ENCODE measurements at places on chromosomes 5 and 9.
A peak's percentile ranks its signal among the peaks of the same experiment; 100 is the strongest.

DNA sequence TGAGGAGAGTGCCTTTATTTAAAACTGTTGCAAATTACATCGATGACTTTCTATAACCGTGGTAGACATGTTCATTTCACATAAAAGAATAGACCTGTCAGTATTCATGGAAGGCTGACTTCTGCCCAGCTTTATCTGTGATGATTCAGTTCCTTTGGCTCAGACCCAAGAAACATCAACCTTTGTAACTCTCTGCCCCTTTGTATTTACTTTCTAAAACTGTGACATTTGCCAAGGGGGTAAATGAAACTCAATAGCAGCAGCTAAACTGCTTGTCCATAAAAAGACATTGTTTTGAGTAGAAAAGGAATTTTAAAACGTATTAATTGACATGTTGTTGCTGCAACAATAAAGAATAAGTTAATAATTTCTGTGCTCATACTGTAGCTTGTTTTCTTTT lies 137.8 kb upstream of the ANKH start:
- peak; percentile 22 for DNase-seq

GRCh38 chr5:1542781-1543180 lies 19.0 kb upstream of the LPCAT1 start:
- DNase-seq = no peak

GRCh38 chr9:25513509-25514033 lies 164.7 kb downstream of the TUSC1 start:
- DNase-seq = no peak

- no peak for DNase-seq
Observed at GRCh38 chr9:20357037-20357432, 265.3 kb downstream of the MLLT3 start.

DNA sequence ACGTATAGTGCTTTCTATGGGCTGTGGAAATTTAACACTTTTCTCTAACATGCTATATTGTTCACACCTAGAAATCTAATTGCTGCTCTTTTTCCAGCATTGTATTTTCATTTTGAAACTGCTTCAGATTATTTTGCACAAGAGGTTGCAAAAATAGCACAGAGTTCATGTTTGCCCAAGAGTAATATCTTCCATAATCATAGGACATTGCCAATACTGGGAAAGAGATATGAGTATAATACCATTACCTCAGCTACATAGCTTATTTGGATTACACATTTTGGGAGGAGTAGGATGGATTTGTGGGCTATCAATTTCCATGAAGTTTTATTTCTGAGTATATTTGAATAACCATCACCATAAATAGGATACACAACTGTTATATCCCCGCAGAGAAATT lies 717.1 kb downstream of the CDH9 start:
- DNase-seq = no peak

- no peak for DNase-seq
Observed at GRCh38 chr5:17260549-17260948, 43.1 kb downstream of the BASP1 start.

GRCh38 chr9:72039532-72039931 lies 20.9 kb downstream of the C9orf57 start:
- DNase-seq = no peak

GRCh38 chr9:21549251-21549765 lies 67.2 kb upstream of the IFNE start:
- no peak for DNase-seq

GRCh38 chr5:50969151-50970031 lies 303.0 kb downstream of the PARP8 start:
- DNase-seq = no peak

GRCh38 chr5:176578391-176578808 lies 29.3 kb downstream of the CDHR2 start:
- peak; percentile 61 for DNase-seq

DNA sequence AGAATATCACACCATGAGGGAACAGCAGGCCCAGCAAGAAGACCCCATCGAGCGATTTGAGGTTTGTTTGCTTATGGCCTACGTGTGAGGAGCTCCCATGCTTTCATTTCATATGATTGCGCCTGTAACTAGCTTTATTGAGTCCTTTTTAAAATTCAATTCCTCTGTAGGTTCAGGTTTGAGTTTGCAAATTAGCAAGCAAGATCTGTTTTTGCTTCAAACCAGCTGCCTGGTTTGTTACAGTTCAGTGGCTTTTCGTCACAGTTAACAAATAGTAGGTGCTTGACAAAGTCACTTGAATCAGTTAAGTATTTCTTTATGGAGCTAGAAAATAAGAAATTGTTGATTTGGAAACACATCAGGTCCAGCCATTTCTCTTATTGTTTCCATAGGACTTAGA lies 56.3 kb downstream of the GPR21 start:
- no peak for DNase-seq

- DNase-seq = no peak
Observed at GRCh38 chr9:83154821-83155220, 91.9 kb upstream of the RASEF start.

DNA sequence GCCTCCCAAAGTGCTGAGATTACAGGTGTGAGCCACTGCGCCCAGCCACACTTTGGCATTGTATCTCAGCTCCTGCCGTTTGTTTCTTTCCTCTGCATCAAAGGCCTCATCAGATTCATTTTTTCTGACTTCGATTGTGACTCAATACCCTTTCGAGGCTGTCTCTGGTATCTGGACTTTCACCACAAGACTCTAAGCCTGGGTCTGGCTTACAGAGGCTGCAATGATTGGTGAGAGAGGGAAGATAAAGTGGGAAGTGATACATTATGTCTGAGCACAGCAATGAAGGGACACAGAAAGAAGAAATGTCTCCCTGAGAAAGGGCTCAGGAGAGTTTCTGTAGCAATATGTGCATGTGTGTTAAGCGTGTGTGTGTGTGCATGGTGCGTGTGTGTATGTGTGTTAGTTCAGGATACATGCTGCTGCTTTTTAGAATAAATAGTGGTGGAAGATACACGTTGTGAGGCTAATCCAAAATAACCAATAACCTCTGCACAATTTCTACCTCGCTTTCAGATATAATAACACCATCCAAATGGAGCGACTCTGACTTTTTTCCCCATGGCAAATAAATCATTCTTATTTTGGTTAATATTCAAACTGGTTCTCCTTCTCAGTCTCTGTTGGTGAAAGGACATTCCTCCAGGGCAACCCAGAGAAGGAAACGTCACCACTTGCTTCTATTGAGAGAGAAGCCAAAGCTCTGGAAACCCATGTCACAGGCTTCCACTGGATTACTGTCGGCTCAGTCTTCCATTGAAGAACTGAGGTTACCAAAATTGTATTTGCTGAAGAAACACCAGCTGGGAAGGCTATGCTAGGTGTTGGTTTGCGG lies 8.1 kb upstream of the DAB2 start:
- DNase-seq = no peak

DNA sequence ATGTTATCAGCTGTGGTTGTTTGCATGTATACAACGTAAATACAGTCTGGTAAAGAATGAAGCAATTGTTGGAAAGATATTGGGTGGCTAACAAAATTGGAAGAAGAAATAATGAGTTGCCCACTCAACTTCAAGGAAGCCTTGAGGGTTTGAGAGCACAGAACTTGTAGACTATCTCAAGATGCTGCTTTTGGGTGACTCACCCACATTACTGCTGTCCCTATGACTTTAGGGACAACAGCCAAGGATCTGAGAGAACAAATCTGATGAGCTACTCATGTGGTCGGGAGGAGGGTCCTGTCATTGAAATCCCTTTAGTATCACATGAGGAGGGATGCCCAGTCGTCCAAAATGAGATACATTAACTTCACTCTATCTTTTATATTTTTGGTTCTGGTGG lies 261.8 kb downstream of the GAS1 start:
- DNase-seq = no peak

GRCh38 chr5:32127711-32128110 lies 46.4 kb downstream of the GOLPH3 start:
- no peak for DNase-seq

- peak; percentile 57 for DNase-seq
Observed at GRCh38 chr5:149656576-149657182, 73.4 kb upstream of the PPARGC1B start.

GRCh38 chr9:132154863-132155567 lies 6.8 kb upstream of the NTNG2 start:
- DNase-seq = no peak

DNA sequence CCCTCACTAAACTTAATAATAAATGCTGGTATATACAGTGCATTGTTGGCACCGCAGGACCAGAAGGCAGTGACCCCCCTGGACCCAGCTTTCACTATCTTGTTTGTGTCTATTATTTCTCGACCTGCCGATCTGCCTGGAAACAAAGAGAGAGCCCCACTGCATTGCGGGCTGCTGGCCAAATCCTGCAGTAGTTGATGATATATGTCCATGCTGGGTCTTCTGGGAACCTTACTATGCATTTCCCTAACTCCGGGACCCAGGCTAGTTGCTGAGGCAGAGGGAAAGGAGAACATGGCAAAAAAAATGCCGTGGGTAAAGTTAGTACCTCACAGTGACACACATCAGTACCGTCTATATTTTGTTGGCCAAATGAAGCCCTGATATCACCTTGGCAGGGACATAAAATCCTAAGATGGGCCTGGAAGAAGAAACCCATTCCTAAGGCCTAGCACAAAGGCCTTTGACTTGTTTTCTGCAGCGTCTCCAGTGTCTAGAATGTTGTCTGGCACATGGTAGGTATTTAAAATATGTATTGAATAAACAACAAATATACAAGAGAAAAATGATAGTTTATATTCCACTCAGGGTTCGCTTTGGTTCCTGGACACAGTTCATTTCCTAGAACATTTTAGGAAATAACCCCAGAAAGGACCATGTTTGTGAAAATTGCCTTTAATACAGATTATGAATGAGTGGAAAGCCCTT lies 46.1 kb downstream of the NMUR2 start:
- DNase-seq = no peak

- DNase-seq = no peak
Observed at GRCh38 chr9:78559449-78559885, 262.5 kb downstream of the PSAT1 start.

DNA sequence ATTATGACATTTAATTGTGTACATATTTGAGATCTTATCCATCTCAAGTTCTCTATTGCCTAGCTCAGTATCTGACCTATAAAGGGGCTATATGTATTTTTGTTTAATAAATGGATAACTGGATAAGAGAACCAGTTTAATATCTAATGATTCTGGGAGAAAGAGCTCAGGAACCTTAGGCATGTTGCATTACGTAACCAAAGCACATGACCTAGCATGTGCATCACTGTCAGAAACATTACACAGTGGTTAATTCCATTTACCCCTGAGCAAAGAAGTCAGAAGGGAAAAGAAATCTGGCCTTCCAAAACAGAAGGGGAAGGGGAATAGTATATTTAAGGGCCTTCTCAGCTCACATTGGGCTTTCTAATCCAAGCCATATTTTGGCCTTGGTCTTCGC lies 12.3 kb downstream of the PAPPA start:
- no peak for DNase-seq

DNA sequence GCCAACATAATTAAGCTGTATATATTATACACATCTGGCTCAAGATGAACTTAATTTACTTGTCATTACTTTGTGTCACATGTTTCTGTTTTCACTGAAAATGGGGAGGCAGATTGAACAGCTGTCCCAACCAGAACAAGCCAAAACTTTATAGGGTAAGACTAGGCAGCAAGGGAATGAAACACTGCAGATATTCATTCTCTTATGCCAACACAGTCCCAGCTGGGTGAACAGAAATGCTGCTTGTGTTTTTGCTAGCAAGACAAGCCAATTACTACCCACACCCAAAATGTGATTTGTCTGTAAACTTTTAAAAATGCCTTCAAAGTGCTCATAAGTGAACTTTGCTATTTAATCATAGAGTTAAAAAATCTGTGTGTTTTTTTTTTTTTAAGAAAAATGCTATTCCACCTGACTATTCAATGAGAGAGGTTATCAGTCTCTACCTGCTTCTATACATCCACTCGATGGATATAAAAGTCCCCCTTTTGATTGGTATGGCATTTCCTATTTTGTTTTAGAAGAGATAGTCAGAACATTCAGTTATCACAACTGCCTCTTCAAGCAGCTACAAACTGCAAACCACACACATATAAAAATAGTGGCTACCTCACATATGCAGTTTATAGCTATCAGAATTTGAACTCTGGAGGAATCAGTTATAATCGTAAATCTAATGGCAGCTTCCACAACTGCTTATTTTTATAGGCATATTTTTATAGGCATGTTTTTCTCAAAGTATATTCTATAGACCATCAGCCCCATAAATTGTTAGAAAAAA lies 91.9 kb upstream of the PPP1R2B start:
- no peak for DNase-seq

- DNase-seq = peak; percentile 3
Observed at GRCh38 chr9:28212979-28213378, 639.7 kb upstream of the C9orf72 start.

GRCh38 chr5:89830691-89831090 lies 578.9 kb downstream of the CETN3 start:
- no peak for DNase-seq

GRCh38 chr9:137664676-137665075 lies 45.9 kb downstream of the EHMT1 start:
- DNase-seq = peak; percentile 51

DNA sequence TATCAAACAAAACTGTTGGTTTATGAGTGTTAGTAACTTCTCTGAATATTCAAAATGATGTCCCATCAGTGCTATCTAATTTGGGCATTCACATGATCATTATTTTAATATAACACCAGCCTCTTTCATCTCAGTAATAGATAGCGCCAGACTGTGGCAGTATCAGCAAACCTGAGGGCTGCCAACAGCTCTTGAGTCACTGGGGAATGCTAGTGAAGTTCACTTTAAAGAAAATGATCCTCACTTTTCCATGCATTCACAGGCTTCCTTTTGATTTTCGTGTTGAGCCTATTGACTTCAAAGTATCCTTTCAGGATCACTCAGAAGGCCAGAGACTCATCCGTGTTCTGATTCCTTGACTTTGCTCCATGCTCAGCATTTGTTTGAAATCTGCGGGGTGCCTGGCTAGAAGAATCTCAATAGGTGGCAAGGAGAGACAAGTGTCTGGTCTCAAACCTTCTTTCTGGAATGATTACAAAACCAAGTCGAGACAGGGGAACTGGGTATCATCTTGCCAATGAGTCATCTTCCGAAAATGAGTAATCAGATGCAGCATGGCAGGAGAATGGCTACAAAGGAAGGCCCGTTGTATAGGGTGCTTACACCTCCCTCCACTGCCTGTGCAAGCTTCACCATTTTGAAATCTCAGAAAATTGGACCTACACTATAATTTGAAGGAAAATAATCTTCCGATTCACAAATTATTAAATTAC lies 509.1 kb downstream of the RASEF start:
- DNase-seq = no peak

- no peak for DNase-seq
Observed at GRCh38 chr5:116272281-116272941, 187.6 kb downstream of the COMMD10 start.
